ENCODE measurements at places on chromosomes 2 and 18.

GRCh38 chr2:185628985-185629384 is 109.6 kb upstream of the FSIP2 start:
- no peak for DNase-seq

DNA sequence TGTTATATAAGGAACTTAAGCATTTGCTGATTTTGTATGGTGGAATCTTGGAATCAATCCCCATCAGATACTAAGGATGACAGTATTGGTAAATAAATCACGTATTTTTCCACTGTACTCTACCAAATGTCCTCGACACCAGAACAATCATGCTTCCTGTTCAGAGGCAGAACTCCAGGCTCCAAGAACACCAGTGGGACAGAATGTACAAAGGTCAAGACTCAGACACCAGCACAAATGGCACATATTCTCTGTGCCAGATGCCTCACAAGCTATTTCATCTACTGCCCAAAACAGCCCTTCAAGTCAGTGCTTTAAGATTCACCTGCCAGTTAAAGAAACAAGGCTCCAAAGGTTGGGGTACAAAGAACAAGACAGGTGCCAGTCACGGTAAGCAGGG is 420.5 kb downstream of the STK39 start:
- DNase-seq, result no peak

DNA sequence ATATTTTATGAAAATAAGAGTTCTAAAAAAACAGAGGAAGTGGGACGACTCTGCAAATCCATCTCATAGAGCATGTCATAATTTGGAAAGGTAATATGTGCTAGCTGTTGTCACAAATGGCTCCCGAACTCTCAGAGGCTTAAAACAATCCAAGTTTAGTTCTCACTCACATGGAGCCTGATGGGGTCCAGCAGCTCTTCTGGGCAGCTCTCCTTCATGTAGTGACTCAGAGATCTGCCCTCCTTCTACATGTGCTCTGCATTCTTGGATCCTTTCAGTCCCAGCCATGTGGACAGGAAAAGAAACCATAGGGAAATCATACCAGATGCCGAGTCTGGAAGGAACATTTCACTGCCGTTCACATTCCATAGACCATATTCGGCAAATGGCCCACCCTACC is 180.1 kb upstream of the APCDD1 start:
- no peak for DNase-seq

DNA sequence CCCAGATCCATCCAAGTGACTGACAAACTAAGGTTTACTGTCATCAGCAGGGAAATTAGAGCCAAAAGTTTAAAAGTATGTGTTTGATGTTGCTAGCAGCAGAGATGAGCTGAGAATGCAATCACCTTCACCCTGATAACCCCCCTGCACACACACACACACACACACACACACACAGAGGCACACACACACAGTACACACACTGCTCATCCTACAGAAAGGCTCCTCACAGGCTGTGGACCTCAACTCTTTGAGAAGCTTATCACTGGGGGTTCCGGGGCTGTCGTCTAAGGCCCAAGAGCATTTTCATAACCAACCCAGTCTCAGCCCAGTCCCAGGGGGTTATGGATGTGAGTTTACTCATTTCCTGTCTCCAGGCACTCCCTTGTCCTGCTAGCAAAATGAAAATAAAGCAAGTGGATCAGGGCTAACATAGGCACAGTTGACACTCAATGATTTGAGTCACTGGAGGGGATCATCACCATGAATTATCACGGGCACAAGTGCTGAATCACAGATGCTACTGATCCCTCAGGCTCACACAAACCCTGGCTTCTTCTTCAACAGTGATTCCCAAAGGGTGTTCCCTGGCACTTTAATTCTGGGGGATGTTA is 76.6 kb downstream of the ALK start:
- no peak for DNase-seq

DNA sequence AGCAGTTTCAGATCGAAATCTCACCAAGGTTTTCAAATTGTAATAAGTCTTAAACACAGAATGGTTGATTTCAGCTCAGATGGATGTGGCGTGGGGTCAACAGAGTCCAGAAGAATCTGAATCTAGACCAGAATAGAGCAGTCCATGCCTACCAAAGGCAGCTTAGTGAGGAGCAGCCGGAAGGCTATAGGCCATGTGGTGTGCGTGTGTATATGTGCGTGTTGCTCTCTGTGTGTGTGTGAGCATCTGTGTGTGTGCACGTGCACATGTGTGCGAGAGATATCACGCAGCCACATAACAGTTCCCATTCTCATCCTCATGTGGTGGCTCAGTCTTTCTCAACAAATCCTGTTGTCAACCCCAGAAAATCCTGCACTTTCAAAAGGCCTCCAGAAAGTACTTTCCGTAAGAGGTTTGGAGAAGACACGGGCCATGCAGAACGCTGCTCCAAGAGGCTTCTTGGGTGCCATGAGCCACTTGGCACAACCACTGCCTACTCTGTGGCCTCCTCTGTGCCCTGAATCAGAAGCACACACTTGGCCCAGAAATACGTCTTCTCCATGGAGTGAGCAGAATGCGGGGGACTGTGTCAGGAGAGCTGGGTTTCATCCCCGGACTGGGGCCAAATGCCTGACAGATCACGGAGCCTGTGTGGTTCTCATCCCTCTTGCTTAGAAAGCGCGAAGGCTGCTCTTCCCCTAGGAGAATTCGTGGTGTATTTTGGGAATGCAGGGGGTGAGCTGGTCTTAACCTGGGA is 67.3 kb downstream of the ACKR3 start:
- DNase-seq, result no peak

- peak; percentile 15 for DNase-seq
Measured at GRCh38 chr2:227228061-227228667, 63.7 kb downstream of the COL4A3 start.

DNA sequence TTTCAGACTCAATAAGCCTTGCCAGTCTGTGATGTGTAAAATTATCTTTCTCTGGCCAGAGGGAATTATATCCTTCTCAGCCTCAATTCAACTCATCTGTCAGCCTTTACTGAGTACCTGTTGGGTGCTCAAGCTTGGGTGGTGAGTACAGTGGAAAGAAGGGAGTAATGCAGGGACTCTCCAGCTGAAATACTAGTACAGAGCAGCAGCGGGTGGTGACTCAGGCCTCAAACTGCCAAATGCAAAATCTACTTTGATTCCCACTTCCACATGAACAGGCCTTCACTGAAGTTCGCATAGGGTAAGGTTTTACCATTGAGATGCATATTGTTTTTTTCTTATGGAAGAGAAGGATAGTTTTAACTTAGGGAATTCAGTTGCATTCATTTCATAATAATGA is 326.8 kb downstream of the LRRTM1 start:
- no peak for DNase-seq

DNA sequence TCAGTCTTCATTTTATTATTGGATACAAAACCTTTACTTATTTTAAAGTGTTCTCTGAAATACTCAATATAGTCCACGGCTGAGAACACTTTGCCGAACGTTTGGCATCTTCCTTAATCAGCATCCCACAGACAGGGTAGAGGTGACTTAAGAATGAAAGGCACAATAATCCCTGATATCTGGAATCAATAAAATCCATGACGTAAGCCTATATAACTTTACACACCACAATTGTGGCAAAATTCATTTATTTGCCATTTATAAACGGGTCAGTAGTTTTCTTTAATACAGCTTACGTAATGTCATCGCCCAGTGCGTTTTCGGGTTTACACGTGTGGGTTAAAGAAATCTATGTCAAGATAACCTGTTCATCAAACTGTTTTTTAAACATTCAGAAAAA is 1.3 kb downstream of the MGAT4A start:
- DNase-seq, result no peak

- DNase-seq, result no peak
Measured at GRCh38 chr2:132522901-132523300, 106.3 kb downstream of the GPR39 start.

DNA sequence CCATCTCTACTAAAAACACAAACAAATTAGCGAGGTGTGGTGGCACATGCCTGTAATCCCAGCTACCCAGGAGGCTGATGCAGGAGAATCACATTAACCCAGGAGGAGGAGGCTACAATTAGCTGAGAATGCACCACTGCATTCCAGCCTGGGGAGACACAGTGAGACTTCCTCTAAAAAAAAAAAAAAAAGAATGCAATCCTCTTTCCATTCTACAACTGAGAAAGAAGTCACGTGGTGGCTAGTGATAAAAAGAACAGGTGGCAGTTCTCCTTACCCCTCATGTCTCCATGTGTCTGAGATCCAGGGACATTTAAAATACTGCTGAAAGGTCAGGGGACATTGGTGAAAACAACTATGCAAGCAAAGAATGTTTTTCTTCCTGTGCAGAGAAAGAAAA is 24.4 kb upstream of the GPR39 start:
- DNase-seq, result no peak

GRCh38 chr2:231213931-231214642 is 15.7 kb downstream of the ARMC9 start:
- DNase-seq, result no peak

DNA sequence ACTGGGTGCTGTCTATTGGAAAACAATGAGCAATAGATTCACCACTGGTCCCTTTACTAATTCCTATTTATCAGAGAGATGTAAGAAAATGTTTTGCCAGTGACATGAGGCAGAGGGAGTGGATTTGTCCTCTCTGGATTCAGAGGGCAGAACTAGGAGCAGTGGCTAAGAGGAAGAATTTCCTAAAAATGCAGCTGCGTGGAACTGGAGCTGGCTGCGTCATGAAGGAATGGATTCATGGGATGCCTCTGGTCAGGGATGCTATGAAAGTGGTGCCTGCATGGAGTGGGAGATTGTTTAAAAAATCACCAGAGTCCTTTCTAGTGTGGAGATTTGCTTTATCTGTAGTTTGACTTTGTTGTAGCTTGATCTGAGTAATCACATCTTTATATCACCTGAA is 78.3 kb downstream of the ARHGEF33 start:
- DNase-seq, result no peak

DNA sequence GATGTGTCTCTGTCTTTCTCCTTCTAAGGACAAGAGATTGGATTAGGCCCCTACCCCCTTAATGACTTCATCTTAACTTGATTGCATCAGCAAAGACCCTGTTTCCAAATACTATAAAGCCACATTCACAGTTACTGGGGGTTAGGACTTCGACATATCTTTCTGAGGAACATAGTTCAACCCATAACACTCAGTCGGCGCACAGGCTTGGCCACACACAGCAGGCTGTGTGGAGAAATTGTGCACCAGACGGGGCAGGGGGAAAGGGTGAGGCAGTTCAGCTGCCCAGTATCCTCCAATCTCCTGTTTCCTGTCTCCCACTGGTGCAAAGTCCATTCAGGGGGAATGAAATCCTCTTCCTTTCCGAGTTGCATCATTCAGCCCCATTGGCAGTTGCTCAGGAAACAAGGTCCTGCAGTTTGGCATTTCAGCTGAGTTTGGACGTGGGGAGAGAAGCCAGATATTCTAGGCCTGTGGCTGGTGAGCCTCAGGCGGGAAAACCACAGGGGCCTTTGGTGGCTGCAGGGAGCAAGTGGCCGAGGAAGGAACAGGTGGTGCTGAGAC is 9.4 kb upstream of the RAPGEF4 start:
- no peak for DNase-seq

DNA sequence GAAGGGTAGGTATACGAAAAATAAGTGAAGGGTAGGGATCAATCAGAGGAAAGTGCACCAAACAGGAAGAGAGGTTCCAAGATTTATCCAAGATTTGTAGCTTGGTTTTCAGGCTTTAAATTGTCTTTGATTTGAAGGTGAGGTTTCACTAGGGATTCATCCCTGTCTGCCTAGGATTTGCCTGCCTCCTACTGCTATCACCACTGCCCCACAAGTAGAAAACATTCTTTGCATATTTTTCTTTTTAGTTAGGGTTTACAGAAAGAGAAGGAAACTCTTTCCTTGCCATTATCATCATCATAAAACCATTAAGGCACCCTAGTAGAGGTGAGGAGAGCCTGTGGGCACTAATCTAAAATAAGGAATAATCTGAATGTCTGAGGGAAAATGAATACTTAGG is 45.8 kb upstream of the TANC1 start:
- DNase-seq, result no peak

DNA sequence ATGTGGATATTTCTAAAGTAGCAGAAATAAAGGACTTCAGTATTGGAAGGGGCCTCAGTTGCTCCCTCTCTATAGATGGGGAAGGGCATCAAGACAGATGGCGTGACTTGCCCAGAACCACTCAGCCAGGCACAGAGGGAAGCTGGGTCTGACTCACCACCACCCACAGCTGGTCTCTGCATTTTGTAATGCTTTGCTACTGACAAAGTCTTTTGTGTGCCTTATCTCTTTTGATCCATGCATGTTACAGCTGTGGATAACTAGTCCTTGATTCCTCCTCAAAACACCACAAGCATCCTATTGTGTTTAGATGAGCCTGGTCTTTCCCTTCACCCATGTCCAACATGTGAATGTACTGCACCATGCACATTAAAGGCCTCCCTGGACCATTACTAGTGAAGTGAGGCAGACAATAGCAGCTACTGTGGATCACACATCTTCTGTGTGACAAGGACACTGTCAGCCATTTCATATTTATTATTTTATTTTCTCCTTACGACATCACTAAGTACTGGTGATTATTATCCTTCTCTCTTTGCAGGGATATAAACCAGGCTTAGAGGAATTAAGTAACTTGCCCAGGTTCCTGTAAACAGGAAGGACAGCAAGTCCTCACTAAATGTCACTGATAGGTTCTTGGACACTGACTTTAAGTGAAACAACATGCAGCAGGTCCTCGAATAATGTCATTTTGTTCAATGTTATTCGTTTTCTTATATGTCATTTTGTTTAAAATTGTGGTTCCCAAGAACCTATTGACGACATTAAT is 29.6 kb upstream of the IL37 start:
- DNase-seq, result no peak

DNA sequence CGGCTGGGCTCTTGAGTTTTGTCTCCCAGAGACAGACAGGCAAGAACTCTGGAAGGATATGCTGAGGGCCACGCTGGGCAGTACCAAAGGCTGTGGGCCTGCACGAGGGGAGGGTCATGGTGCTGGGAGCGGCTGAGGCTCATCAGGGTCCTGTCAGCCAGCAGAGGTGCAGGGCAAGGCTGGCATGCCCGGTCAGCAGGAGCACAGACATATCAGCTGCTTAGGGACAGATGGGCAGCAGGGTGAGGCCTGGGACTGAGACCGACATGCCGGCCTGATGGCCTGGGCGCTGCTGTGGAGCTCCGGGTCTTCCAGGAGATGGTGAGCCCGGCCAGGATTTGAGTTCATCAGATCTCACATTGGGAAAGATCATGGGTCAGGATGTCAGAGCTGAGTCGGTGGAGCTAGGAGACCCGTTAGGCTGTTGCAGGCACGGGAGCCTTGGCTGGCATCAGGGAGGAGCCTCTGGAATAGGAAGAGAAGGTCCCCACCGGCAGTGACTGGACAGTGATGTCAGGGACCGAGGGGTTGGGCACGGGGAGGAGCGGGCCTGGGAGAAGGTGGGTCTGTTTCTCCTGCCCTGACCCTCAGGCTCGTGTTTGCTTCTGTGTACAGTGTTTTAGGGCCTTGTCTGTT is 18.8 kb downstream of the CNDP2 start:
- no peak for DNase-seq

DNA sequence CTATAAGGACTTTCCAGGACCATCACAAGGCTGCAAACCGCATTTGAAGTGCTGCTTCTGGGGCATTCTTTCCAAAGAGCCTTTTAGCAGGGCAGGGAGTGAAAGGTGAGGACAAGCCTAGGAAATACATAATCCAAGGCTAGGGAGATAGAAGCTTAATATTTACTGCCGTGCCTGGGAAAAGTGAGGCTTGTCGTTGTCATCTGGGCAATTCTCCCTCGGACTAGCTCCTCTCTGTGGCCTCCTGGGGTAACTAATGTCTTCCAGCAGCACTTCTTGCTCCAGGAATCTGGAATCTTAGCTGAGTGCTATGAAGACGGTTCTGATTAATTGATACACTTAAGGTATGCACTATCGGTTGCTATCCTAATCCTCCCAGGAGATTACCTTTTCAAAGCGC is 69.3 kb upstream of the ATL2 start:
- DNase-seq, result no peak

All from NCI-H1694 (cell line).